ENCODE measurements at places on chromosomes 12 and 14. TPM values are rescaled to one million over a fixed set of nuclear protein-coding genes. Genes with fewer than 3 reads are reported as not detected.

The KRT83 gene
- total RNA-seq = not detected

The RNASE2 gene
- not detected for total RNA-seq

The CYP46A1 gene
- total RNA-seq = under 0.01 TPM

The BDKRB2 gene
- 105 TPM for total RNA-seq

The SOX5 gene
- total RNA-seq = 13.8 TPM

The TC2N gene
- 1.3 TPM for total RNA-seq

The A2ML1 gene
- total RNA-seq = not detected

The KLRC4 gene
- total RNA-seq = not detected

The ALX1 gene
- total RNA-seq = 0.64 TPM

The INSM2 gene
- not detected for total RNA-seq

The TMEM52B gene
- 3.5 TPM for total RNA-seq

Measured in fibroblast of villous mesenchyme (primary cell).